ENCODE measurements at places on chromosomes 7 and 10. TPM values are rescaled to one million over a fixed set of nuclear protein-coding genes. Genes with fewer than 3 reads are reported as not detected.

DNA sequence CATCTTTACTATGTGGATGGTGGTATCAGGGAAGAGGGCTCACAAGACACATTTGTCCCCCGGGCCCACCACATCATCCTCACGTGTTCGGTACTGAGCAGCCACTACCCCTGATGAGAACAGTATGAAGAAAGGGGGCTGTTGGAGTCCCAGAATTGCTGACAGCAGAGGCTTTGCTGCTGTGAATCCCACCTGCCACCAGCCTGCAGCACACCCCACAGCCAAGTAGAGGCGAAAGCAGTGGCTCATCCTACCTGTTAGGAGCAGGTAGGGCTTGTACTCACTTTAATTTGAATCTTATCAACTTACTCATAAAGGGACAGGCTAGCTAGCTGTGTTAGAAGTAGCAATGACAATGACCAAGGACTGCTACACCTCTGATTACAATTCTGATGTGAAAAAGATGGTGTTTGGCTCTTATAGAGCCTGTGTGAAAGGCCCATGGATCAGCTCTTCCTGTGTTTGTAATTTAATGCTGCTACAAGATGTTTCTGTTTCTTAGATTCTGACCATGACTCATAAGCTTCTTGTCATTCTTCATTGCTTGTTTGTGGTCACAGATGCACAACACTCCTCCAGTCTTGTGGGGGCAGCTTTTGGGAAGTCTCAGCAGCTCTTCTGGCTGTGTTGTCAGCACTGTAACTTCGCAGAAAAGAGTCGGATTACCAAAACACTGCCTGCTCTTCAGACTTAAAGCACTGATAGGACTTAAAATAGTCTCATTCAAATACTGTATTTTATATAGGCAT lies 9.1 kb upstream of the CSGALNACT2 start:
- no peak for DNase-seq

- no peak for DNase-seq
Observed at GRCh38 chr7:40760987-40761386, 626.2 kb downstream of the SUGCT start.

GRCh38 chr7:54827734-54828133 lies 68.7 kb upstream of the SEC61G start:
- no peak for DNase-seq

DNA sequence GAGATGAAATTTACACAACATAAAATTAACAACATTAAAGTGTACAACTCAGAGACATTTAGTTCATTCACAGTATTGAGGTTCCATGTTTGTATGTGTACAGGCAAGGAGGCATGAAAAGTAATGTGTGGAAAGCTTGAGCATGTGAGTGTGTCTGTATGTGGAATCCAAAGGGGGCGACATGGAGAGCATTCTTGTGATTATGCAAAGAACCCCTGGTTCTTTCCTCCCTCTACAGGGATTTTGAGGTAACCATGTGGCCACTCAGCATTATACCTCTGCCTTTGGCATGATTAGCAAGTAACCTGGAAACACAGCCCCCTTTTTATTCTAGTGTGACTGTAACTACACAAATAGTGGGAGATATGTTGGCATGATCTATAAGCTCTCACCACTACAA lies 21.0 kb downstream of the OR2F1 start:
- no peak for DNase-seq

- no peak for DNase-seq
Observed at GRCh38 chr10:9096288-9096687, 1041.8 kb downstream of the GATA3 start.

- no peak for DNase-seq
Observed at GRCh38 chr10:121157998-121158397, 306.8 kb downstream of the WDR11 start.

DNA sequence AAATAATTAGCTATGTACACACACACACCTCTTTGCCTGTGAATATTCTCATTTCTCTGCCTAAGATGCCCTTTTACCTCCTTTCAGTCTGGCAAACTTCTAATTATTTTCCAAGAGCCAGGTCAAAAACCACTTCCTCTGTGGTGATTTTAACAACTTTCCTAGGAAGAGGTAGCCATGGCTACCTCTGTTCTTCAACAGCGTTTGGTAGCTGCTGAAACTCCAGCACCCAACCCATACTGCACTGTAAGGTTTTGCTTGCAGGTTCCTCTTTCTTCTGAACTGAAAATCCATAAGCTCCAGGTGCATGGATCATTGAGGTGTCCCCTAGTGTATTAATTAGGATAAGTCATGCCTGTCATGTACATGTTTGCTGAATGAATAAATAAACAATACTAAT lies 25.6 kb downstream of the NRCAM start:
- DNase-seq, result no peak

GRCh38 chr7:3056234-3057065 lies 12.8 kb upstream of the CARD11 start:
- DNase-seq, result no peak

DNA sequence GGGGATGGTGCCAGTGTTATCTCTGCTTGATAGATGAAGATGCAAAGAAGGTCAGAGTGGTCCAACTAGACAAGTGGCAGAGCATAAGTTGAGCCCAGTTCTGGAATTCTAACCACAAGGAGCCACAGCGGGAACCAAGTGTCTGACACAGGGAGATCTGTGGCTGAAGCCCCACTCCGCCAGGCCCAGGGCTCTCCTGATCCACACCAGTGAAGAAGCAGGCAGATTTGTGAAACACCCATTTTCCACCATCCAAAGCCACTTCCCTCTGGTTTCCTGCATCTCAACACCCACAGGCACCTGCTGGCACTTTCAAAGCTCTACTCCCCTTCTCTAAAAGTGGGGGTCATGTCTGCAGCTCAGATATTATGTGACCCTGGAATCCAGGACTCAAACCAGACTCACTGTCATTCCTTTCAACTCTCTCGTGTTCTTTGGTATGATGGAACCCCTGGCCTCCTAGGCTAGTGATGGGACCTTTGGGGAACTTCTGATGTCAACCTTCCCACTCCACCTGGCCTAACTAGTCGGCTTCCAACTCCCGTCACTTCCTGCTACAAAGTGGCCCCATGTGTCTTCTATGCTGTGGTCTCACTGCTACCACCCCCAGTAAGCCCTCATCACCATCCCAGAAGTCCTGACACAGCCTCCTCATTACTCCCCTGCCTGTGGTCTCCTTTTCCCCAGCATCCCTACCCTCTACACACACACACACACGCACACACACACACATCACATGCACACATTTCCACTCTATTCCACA lies 177.6 kb downstream of the GRID1 start:
- no peak for DNase-seq

GRCh38 chr7:139451638-139452037 lies 31.8 kb downstream of the KLRG2 start:
- DNase-seq, result no peak

GRCh38 chr7:12221414-12221813 lies 10.3 kb downstream of the TMEM106B start:
- DNase-seq, result no peak

GRCh38 chr7:29040579-29040925 lies 82.4 kb upstream of the TRIL start:
- DNase-seq, result no peak

DNA sequence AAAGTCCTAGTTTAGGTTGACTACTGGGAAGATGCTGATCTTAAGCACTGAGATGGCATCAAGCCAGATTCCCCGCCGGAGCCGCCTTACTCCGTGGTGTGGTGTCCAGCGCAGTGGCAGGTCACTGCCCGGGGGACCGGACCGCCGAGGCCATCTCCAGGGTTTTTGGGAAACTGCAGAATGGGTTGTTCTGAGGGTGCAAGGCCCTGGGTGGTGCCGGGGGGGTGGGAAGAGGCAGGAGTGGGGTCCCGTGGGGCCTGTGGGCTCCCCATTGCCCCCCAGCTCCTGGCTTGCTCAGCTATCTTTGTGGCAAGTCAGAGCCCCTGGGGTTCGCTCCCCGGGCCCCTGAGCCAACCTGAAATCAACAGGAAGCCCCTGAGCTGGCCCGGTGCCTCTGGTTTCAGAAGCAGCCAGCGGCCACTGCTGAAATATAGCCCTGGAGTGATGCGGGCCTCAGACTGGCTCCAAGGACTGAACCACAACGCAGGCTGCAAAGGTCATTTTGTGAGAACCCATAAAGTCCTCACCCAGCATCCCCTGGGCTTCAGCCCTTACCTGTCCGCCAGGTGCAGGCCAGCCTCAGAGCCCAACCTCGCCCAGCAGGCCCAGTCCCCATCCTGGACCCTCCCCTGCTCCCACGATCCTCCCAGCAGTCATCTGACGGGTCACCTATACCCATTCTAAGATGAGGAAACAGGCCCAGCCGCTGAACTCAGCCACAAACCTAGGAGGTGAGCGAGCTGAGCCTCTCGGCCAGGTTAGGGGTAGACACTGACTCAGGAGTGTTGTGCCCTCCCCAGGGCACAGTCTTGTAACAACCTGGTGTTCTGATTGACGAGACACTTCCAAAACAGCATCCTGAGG lies 102.7 kb downstream of the PDGFA start:
- DNase-seq, result no peak

- DNase-seq, result no peak
Observed at GRCh38 chr7:122394512-122394911, 90.0 kb upstream of the FEZF1 start.

GRCh38 chr10:69279110-69279509 lies 814 bp downstream of the HK1 start:
- no peak for DNase-seq

DNA sequence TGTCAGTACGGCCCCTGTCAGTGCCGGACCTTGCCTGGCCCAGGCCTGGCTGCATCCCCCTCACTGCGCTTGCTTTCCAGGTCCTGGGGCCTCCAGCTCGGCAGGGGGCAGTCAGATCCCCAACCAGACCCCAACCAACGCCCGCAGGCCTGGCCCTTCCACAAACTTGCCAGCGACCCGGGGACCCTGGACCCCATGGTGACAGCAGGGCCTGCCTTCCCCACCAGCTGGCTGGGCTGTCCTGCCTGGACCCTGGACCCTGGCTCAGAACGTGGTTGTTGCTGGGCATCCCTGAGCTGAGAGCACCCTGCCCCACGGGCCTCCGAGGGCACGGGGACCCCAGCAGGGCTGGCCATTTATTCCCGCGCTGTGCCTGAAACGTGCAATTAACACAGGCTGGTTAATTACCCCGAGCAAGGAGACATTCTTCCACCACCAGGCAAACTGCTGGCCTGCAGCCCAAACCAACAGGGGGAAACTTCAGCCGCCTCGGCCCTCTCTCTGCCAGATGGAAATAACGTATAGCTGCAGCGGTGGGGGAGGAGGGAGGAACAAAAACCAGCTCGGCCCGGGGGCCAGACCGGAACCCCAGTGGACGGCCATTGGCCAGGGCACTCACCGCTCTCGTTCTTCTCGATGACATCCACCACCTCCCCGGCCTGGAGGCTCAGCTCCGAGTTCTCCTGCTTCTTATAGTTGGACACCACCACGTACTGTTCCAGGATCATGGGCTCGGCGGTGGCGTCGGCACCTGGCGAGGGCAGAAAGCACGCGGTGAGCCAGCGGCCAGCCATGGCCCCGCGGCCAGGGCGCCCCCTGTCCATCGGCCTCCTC lies 167.1 kb downstream of the NEURL1 start:
- no peak for DNase-seq

DNA sequence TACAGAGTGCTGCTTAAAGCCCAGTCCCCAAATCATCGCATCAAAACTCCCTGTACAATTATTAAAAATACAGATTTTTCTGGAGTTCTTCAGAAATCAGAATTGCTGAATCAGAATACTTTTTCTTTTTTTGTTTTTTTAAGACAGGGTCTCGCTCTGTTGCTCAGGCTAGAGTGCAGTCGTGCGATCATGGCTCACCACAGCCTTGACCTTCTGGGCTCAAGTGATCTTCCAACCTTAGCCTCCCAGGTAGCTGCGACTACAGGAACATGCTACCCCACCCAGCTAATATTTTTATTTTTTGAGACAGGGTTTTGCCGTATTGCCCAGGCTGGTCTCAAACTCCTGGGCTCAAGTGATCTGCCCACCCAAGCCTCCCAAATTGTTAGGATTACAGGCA lies 3.9 kb downstream of the BBIP1 start:
- no peak for DNase-seq

GRCh38 chr7:20306180-20306946 lies 24.3 kb upstream of the ITGB8 start:
- DNase-seq, result no peak

DNA sequence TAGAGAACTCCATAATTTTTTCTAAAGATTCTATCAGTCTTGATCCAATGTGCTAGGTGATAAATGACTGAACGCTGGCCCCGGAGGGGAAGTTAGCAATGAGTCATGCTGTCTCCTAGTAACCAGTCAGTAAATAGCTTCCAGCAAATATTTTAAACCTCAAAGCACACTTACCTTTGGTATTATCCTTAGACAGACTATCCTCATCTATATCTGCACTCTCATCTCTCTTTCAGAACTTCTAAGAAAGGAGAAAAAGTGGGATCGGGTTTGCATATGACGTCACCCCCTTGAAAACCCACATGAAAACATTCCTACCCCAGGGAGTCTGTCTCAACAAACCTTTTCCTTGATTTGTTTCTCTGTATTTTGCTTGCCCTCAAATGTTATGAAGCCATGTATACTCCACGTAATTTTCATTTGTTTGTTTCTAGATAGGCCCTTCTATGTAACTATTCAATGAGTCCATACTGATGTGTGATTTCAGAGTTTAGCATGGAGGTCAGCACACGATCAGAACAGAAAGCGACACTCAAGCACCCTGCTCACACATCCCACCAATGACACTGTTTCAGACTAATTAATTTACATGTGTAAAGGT lies 174.9 kb upstream of the NRP1 start:
- no peak for DNase-seq

DNA sequence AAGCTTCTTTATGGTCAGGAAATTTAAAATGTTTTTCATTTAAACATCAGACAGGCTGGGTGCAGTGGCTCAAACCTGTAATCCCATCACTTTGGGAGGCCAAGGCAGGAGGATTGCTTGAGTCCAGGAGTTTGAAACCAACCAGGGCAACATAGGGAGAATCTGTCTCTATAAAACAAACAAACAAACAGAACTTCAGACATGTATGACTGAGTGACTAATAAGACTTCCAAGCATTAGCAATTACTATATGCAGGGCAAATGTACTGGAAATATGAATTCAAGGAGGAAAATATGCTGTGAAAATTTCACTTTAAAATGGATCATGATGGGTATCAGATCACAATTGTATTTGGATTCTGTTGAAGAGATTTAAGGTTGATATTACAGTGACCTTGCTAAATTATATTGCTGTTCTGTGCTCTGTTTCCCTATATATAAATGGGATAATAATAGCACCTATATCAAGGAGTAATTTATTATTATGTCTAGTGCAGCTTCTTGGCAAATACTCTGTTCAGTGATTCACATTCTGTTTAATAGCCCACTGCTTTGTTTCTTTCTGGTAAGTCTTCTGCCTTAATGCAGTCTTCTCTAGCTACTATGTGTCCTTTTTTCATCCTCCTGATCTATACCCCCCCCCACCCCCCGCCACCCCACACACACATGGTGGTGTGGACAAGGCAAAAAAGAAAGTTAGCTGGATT lies 36.2 kb downstream of the BMPR1A start:
- DNase-seq, result no peak

FOXI2 gene
- total RNA-seq, result not detected

FBXL13 gene
- 9.2 TPM for total RNA-seq

CYP3A5 gene
- total RNA-seq, result 2.3 TPM

GNAT3 gene
- total RNA-seq, result 2.1 TPM

PCLO gene
- total RNA-seq, result 66.6 TPM

AKR1B1 gene
- 35.7 TPM for total RNA-seq

ACADSB gene
- total RNA-seq, result 16.9 TPM

ANK3 gene
- total RNA-seq, result 363 TPM

CYP2C9 gene
- total RNA-seq, result not detected

GFRA1 gene
- total RNA-seq, result 30.4 TPM

MTERF1 gene
- total RNA-seq, result 22.8 TPM

All from cerebellum (tissue), 4 donors.